Putamen (tissue), 1 donor: ENCODE measurements at places on chromosomes 7 and 10.

- DNase-seq = no peak
Measured at GRCh38 chr10:113843972-113844485, 9.9 kb downstream of the DCLRE1A start.

DNA sequence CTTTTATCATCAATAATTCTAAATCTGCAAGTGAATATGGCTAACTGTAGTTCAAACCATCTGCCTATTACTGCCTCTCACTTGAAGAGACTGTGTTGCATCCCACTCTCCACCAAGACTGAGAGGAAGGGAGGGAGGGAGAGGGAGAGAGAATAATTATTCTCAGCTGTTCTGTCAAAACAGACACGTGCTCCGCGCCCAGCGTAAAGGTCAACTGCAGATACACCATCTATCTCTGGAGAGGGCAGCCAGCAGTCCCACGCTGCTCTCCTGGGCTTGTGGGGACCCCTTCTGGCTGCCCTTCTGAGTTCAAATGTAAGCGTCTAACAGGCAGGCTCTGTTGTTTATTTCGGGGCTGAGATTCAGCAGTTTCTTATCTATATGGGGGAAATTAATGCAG lies 625.5 kb upstream of the GALNT17 start:
- no peak for DNase-seq

- DNase-seq = no peak
Measured at GRCh38 chr7:97215556-97215955, 98.1 kb downstream of the SDHAF3 start.

- DNase-seq = no peak
Measured at GRCh38 chr7:151382079-151382885, 27.6 kb downstream of the WDR86 start.

- peak; percentile 71 for DNase-seq
Measured at GRCh38 chr7:18475488-18475887, 20.1 kb upstream of the HDAC9 start.

- DNase-seq = no peak
Measured at GRCh38 chr10:88244781-88245625, 338.1 kb downstream of the RNLS start.

DNA sequence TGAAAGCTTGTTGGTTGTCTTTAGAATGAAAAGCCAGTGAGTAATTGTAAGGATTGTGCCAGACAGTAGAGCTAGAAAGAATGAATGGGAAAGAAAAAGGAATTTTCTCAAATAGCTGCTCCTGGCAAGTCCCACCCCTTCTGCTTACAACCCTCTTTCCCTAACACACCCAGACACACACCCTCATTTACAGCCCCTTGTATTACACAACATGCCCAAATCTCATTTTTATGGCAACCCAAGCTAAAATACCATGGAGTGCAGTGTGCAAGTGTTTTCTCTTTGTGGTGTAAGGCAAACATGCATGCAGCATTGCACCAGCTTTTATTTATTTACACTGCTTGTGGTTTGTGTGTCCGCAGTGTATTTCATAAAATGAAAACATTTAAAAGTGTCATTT lies 1.5 kb downstream of the PRKAR2B start:
- DNase-seq = no peak

DNA sequence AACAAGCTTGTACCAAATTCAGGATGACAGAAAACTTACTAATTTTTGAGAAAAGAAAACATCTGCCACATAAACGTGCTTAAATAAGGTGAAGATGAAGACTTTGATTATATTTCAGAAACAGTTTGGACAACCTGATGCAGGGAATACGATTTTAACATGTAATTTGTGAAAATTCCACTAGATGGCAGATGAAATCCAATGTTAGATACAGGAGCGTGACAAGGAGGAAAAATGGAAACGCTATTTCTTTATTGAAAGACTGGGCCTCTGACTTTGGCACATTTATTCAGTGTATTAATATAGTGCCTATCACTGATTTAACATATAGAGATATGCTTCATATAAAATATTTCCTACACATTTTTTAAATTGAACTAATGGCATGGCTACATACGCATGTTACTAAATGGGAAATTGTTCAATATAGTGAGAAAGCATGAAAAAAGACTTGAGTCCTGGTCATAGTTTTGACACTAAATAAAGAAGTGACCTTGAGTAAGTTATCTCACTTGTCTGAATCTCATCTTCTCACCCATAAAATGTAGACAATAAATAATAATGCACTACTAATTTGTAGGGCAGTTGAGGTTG lies 60.7 kb downstream of the CD36 start:
- peak; percentile 42 for DNase-seq

GRCh38 chr7:55521917-55522902 lies 50.1 kb downstream of the VOPP1 start:
- DNase-seq = no peak

- DNase-seq = peak; percentile 8
Measured at GRCh38 chr7:81769891-81770727, at the start of gene HGF. TSS of gene HGF (minus strand) at chr7:81770047. CDS start at chr7:81769971, 76 bp downstream.

GRCh38 chr10:28242555-28243204 lies 60.2 kb downstream of the MPP7 start:
- no peak for DNase-seq

DNA sequence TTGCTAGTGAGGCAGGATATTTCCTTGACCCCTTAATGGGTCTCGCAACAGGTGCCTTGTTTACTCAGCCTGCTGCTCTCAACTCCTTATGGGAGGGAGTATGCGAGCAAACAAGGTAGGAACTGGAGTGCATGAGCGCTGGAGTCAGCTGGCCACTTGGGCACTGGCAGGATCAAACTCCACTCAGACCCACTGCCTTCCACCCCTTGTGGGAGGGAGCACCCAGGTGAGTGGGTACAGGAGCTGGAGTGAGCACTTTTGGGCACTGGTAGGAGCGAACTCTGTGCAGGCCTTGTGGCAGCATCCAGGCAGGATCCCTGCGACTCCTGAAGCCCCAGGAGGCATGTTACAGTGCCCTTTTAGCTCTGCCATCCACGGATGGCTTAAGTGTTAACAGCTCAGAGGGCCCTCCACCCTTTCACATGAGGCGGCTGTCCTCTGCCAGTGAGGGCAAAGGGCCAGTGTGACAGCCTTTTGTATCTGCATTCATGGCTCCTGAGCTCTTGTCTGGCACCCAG lies 123.2 kb downstream of the ST7 start:
- DNase-seq = no peak

GRCh38 chr7:78585980-78586379 lies 787.4 kb downstream of the PHTF2 start:
- DNase-seq = no peak

DNA sequence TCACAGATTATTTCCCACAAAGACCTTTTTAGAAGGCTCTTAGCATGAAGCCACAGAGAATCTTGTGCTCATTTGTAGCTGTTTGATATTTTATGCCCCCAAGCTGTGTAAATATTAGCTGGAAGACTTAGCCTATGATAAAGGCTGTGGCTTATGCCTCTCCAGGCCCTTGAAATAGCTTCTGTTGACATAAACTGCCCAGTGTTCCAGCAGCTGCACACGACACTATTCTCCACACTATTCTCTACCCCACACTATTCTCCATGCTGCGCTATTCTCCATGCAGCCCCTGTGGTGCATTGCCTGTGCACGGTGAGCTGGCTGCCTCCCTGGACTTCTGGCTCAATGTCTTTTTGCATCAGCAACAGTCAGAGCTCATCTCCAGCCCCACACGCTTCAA lies 13.1 kb downstream of the DDC start:
- DNase-seq = no peak

GRCh38 chr7:16993543-16993942 lies 111.8 kb upstream of the AGR3 start:
- DNase-seq = no peak

- no peak for DNase-seq
Measured at GRCh38 chr7:75038508-75038907, 35.1 kb downstream of the RCC1L start.

GRCh38 chr7:30254717-30255063 lies 29.7 kb upstream of the ZNRF2 start:
- no peak for DNase-seq

GRCh38 chr10:15483215-15484075 lies 112.4 kb upstream of the FAM171A1 start:
- no peak for DNase-seq

DNA sequence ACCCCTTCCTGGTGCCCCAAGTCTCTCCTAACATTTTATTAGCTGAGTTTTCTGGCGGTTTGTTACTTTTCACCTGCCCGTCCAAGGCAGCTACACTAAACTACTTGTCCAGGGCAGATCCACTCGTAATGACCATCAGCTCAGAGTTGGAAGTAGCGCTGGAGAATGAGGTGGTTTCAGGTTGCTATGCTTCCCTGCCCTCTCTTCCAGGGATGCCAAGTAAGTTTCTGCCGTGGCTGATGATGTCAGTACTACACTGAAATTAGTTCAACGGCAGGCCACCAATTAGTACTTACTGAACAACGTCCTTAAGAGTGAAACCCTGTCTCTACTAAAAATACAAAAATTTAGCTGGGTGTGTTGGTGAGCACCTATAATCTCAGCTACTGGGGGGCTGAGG lies 55.2 kb downstream of the DIP2C start:
- DNase-seq = no peak

DNA sequence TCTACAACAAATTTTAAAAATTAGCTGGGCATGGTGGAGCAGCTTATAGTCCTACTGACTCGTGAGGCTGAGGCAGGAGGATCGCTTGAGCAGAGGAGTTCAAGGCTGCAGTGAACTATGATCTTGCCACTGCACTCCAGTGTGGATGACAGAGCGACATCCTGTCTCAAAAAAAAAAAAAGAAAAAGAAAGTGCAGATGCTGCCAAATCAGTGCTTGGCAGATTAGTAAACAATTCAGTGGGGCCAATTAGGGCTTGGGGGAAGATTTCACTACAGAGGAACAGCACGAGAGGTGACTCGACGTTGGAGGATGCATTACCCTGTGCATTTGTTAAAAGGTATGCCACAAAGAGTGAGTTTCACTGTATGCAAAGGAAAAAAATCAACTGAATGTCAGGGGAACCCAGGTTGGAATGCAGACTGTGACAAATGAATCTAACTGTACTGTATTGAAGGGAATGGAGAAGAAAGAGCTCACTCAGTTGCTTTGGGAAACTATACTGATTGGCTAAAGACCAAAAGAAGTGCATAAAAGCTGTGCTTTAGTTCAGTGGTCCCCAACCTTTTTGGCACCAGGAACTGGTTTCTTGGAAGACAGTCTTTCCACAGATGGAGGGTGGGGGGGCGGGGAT lies 31.6 kb downstream of the GARIN1A start:
- no peak for DNase-seq

DNA sequence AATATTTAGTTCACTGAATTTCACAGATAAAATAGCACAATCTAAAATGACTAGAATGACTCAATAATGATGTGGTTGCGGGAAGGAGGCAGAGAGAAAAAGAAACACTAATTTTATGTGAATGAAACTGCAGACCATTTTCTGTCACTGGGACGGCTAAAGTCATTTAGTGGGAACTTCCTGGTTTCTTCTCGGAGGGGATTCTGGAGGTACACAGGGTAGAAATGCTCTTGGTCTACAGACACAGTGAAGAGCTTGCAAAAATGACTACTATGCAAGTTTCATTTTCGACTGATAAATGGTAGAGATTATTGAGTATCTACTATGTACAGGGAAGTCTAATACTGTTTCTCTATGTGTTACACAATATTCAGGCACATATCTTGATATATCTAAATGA lies 63.5 kb upstream of the LRRN3 start:
- DNase-seq = no peak

GRCh38 chr10:124724279-124725027 lies 19.7 kb downstream of the FAM53B start:
- peak; percentile 97 for DNase-seq

- no peak for DNase-seq
Measured at GRCh38 chr10:29860166-29860565, 199.2 kb downstream of the JCAD start.

DNA sequence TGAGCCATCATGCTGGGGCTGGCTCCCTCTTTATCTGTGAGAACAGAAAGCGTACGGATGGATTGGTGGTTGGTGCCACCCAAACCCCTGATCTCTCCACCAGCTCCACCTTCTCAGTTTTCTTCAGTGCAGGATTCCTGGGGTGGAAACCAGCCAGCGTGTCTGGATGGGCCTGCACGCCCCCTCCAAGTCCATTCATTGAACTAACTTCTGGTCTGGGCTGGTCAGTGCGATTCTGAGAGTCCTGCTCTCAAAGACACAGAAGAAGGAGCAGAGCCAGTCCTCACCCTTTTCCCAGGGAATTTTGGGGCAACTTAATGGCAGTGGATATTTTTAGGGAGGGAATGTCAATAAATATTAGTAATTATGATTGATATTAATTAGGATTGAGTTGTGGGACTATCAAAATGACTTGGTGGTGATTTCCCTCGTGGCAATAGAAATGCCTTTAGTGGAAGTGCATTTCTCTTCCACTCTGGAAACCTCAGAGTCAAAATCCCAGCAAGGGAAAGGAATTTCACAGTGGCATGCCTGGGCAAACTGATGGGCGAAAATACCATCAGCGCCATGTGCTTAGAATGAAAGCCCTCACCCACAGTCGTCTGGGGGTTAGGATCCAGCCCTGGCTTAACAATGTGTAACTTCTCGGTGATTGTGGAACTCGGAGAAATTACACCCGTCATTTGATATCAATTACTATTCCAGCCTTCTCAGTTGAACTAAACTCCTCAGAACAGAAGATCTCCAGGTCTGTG lies 69.3 kb upstream of the EEPD1 start:
- DNase-seq = no peak

DNA sequence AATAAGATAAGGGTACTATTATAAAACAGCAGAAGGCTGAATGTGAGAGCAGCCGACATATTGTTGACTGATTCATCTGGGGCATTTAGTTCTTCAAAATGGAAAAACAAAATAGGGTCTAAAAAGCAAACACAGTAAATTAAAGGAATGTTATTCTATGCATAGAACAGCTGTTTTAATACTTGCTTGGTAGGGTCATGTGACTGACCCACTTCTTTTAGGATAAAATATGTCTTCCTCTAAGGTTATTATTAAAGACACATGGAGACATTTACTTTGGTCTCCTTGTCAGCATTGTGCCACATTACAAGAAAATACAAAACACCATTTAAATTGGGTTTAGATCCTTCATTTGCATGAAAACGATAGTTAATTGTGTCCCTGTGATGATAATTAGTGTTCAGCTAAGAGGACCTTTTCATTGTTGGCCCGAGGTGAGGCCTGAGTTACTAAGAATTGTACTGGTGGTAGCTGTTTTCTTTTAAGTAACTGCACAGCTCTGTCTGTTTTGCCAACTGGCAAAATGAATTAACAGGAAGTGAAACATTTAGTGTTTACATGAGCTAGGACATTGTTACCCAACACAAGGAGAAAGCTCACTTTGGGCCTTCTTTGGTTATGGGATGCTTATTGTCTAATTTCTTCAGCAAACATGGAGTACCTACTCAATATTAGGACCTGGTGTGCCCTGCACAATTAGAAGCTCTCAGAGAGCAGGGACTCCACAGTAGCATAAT lies 764.4 kb downstream of the LRMDA start:
- no peak for DNase-seq
